Upper lobe of left lung (tissue), 6 donors: ENCODE measurements at places on chromosomes 16 and 17.

DNA sequence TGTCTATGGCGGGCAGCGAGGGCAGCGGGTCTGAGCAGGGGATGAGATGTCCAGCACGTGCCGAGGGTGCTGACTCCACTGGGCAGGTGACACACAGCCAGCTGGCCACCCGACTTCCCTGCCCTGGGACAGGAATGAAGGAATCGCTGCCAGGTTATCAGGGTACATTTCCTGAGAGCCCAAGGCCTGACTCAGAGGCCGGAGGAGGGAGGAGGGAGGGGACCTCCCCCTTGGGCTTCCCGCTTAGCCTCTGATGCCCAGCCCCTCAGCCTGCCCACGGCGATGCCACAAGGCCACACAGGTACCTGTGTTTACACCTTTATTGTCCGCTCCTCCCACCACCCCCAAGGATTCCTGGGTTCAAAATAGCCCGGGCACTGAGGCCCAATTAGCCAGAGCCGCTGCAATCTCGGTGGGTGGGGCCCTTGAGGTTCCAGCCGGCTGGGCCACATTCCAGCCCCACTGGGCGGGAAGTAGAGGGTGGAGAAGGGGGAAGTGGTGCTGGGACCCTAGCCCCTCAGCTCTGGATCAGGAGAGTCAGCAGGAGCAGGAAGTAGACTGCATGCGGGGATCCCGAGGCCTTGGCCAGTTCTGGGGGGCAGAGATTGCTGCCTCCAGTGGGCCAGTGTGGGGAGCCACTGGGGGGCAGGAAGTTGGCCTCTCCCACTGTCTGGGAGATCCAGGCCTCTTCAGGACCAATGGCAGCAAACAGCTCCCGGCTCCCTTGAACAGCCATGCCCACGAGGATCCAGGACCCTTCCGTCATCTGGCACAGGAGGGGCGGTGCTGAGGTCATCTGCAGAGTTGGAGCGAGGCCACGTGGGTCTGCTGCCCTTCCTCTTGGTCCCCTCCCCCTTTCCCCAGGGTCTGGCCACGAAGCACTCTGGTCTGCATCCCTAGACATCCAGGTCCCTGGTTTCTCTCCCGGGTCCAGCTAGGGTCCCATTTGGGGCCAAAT is 3.4 kb upstream of the PRSS8 start:
- H3K27ac ChIP-seq: peak overlapping the region; percentile 77
- peaks cover 23% of the 10 kb centered on the region for H3K4me1 ChIP-seq
- H3K36me3 ChIP-seq: no peaks in the 10 kb centered on the region
- H3K27me3 ChIP-seq: no peaks in the 10 kb centered on the region
- peak; percentile 94 for DNase-seq
- peak overlapping the region; percentile 2 for H3K4me3 ChIP-seq

DNA sequence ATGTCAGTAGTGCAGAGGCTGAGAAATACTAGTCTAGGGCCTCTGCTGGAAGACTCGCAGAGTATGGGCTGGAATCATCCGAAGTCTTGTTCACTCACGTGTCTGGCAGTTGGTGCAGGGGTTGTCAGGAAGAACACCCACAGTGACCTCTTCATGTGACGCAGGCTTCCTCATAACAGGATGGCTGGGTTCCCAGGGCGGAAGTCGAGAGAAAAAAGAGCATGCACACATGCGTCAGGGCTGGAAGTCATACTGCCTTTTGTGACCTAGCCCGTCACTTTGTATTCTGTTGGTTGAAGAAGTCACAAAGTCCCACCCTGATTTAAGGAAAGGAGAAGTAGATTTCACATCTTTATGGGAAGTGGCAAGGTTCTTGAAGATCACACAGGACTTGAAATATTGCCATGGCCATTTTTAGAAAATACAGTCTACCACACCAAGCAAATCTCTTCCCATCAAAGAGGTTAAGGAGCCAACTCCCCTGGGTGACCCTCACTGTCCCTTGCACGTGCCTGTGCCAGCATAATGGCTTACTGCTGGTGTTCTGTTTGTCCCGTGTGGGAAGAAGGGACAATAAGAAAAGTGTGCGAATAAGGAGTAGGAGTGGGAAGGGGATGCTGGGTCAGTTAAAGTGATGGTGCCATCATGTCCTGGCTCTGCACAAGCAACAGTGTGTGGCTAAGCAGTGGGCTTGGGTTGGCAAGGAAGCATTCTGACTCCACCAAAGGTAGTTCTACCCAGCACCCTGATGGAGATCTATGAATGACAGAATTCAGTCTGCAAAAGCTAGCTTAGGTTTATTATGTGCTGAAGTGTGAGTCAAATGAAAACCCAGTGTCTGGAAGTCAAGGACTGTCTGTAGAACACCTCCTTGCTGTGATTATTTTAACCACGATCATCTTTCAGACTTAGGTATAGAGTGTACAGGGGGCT is 28.1 kb downstream of the HEATR3 start:
- H3K27me3 ChIP-seq: no peaks in the 10 kb centered on the region
- peak overlapping the region; percentile 64 for H3K27ac ChIP-seq
- no peak overlapping the region for H3K4me3 ChIP-seq
- DNase-seq: no peak

DNA sequence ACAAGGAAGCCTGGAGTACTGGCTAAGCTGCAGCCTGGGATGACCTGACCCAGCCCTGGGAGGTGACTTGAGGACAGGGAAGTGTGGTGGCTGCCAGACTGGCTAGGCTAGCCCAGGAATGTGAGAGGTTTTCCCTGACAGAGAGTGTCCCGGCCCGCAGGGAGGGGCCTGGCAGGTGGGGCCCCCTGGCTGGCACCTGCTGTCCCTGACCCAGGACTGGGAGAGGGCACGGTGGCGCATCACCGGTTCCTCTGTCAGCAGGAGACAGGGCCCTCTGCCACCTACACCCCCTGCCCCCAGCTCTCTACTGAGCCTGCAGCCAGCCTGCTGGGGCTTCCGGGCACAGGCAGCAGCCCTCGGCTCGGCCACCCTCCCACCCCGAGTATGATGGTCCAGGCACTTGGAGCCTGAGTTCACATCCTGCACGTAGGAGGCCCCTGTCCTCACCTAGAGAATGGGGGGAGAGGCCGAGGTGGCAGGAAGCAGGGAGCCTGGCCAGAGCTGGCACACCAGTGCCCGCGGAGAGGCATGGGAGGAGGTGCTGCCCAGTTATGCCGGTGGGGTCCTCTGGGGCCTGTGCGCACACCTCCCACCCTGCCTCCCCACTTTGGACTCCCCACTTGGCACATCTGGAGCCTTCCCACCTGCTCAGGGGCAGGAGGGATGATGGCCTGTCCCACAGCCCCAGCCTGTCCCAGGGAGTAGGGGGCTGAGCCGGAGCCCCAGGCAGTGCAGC is 528 bp downstream of the PRSS27 start:
- no peak overlapping the region for H3K4me3 ChIP-seq
- H3K27me3 ChIP-seq: no peaks in the 10 kb centered on the region
- peaks cover 34% of the 10 kb centered on the region for H3K4me1 ChIP-seq
- H3K27ac ChIP-seq: no peak overlapping the region
- DNase-seq: peak; percentile 73
- H3K36me3 ChIP-seq: no peaks in the 10 kb centered on the region

GRCh38 chr16:9225527-9226316 is 134.3 kb downstream of the HAPSTR1 start:
- H3K36me3 ChIP-seq: no peaks in the 10 kb centered on the region
- H3K27me3 ChIP-seq: no peaks in the 10 kb centered on the region
- H3K4me3 ChIP-seq: no peak overlapping the region
- DNase-seq: no peak
- no peaks in the 10 kb centered on the region for H3K4me1 ChIP-seq

GRCh38 chr16:6709736-6710135 is 622.9 kb upstream of the RBFOX1 start:
- no peaks in the 10 kb centered on the region for H3K36me3 ChIP-seq
- no peak overlapping the region for H3K4me3 ChIP-seq
- no peaks in the 10 kb centered on the region for H3K4me1 ChIP-seq
- no peak overlapping the region for H3K27ac ChIP-seq
- no peaks in the 10 kb centered on the region for H3K27me3 ChIP-seq
- no peak for DNase-seq

- H3K27me3 ChIP-seq: no peaks in the 10 kb centered on the region
- H3K36me3 ChIP-seq: peaks cover under 1% of the 10 kb centered on the region
Observed at GRCh38 chr17:42185621-42185930, 324 bp upstream of the HCRT start.

DNA sequence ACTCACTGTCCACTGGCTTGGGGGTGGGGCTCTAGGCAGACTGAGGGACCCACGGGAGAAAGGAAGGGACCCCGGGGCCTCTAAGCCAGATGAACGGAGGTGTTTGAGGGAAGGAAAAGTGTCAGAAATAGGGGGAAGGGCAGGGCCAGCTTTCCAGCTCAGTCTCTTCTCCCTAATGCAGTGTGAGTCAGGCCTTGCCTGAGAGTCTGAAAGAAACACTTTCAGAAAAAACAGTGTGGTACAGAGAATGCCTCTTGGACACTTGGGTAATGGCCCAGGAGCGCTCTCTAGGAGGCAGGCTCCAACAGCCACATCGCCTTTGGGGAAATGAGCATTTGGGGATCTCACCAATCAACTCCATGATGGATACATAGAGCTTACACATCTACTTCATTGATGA is 46.9 kb downstream of the NDEL1 start:
- no peaks in the 10 kb centered on the region for H3K4me1 ChIP-seq
- peaks cover 82% of the 10 kb centered on the region for H3K36me3 ChIP-seq
- H3K4me3 ChIP-seq: no peak overlapping the region
- no peak overlapping the region for H3K27ac ChIP-seq
- H3K27me3 ChIP-seq: no peaks in the 10 kb centered on the region

DNA sequence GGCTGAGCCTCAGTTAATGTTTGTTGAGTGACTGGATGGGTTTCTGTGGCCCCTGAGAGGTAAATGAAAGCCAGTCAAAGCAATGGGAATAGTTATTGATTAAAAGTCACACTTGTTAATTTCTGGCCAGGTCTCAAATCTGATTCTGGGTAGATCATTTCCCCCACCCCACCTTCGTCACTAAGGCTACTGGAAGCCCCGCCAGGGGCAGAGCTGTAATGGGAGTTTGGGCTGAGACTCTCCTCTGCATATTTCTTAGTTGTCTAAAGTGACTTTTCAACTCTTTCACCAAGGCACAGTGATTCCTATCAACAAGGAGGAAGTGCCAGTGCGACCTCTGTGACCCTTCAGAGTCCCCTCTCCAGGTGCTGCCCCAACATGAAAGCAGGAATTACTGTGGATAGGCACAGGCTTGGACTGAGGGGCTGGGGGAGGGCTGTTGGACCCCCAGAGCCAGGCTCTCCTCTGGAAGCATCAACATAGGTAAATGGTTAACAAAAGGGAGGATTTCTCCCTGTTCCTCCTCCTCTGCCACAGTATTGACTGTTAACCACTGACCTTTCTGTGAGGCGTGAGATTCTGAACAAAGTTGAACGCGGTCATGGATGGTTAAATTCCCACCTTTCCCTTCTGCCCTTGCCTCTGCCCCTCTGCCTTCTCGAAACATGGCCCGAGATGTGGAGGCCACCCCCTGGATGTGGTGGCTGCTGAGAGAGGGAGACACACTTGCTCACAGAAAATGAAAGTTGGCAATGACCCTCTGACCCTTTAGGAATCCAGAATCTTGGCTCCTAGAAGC is 20.8 kb upstream of the TBX2 start:
- H3K27ac ChIP-seq: peak overlapping the region; percentile 56
- H3K27me3 ChIP-seq: no peaks in the 10 kb centered on the region
- peaks cover 4% of the 10 kb centered on the region for H3K4me1 ChIP-seq
- no peaks in the 10 kb centered on the region for H3K36me3 ChIP-seq
